Activated CD4-positive, alpha-beta memory T cell treated with anti-CD3 and anti-CD28 coated beads, Interleukin-2, amount 10 ng/mL, durations not matched to agents 7 days and 5 days (primary cell): ENCODE measurements at places on chromosomes 2 and 18. TPM values are rescaled to one million over a fixed set of nuclear protein-coding genes. Genes with fewer than 3 reads are reported as not detected.
A peak's percentile ranks its signal among the peaks of the same experiment; 100 is the strongest.

GRCh38 chr2:70947556-70948184, 12.0 kb downstream of the ATP6V1B1 start:
- DNase-seq, result peak; percentile 15

DNA sequence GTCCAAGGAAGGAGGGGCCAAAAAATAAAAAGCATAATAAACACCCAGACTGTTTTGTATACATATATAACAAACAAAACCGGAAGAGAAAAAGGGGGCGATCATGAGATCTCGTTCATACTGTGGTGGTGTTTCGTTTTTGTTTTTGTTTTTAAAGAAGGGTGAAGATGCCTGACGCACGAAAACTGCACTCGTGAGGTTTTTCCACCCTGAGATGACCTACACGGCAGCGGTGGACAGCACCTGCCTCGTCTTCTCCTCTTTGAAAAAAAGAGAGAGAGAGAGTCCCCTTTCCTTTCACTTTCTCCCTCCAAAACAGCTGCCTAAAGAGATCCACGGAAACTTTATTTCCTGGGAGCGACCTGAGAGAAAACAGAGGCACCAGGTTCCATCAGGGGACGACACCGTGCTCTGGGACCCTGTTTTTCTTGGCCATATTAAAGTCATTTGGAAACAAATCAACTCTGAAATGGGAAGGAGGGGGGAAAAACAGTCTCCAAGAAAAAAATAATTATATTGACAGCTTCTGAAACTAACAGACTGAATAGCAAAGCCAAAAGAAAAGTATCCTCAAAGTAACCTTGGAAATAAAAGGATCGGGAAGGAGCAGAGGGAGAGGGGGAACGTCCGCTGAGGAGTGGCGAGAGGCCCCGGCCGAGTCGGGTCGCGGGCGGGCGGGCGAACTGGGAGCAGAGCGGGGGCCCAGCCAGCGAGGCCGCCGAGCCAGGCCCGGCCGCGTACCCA, 3.5 kb downstream of the POU3F3 start:
- DNase-seq, result no peak

GRCh38 chr2:18319987-18320386, 240.5 kb downstream of the RDH14 start:
- DNase-seq, result no peak

The LAMA3 gene
- 0.18 TPM for total RNA-seq

- no peak for DNase-seq
Observed at GRCh38 chr2:99728166-99728565, 238.3 kb upstream of the REV1 start.

The SERPINB5 gene
- total RNA-seq, result not detected

- no peak for DNase-seq
Observed at GRCh38 chr2:79511320-79511951, 1.4 kb upstream of the CTNNA2 start.

The ABHD1 gene
- total RNA-seq, result 0.20 TPM

The CAPN14 gene
- total RNA-seq, result 0.35 TPM

DNA sequence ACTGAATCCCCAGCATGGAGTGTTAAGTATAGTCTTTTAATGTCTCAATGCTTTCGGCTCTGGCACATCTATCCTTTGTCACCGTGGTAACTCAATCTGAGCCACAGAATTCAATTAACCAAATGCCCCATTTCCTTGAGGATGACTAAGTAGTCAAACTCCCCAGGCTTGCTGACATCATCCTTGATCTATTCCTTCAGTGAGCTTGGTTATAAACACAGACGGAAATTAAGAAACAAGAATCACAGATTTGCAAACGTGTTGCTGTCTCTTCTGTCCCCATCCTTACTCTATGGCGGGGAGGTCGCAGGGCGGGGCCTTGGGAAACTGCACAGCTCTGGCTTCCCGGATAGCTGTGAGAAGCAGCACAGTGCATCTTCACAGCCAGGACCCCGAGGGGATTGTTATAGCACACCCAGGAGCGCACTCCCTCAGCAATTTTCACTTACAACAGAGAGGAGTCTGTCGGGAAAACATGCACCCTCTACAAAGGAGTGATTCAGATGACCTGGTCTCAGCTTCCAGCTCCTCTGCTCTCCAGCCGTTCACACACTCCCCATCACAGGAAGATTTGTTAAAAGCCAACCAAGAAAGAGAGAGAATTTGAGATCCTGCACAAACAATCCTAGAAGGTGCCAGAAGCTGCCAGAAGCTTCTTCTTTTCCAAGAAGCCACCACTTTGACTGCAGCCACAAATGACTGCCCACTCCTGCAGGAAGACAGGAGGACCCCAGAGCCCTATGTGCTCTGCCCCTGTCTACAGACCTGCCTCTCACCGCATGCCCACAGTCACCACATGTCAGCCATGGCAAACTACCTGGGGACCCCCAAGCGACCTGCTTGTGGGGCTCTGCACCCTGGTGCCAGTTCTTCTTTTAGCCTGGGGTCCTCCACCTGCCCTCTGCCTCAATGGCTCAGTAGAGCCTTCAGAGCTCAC, 44.9 kb upstream of the YWHAQ start:
- no peak for DNase-seq

DNA sequence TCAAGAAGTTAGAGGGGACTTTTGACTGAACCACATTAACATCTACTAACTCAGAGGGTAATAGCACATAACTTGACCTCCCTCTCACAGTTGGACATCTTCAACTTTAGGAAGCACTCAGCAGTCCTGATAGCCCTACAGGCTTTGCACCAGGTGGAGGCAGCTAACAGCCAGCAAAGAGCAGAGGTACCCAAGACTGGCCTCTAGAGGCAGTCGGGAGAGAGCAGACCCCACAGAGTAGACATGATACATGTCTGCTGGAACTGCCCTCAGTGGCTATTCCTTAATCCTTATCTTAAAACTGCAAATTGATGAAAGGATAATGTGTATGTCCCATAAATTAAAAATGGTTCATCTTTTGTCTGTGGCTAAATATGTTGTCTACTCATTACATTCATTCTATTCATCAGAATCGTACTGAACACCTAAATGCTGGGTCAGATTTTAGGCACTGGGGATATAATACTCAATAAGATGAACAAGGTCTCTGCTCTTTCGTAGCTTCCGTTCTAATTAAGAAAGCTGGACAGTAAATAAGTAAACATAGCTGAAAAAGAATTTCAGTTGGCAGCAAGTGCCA, 49.8 kb downstream of the CAB39 start:
- DNase-seq, result peak; percentile 26

- DNase-seq, result no peak
Observed at GRCh38 chr18:8254654-8255053, 354.6 kb upstream of the RAB12 start.

The CCDC85A gene
- total RNA-seq, result not detected

- no peak for DNase-seq
Observed at GRCh38 chr2:71796174-71796593, 342.8 kb downstream of the DYSF start.

DNA sequence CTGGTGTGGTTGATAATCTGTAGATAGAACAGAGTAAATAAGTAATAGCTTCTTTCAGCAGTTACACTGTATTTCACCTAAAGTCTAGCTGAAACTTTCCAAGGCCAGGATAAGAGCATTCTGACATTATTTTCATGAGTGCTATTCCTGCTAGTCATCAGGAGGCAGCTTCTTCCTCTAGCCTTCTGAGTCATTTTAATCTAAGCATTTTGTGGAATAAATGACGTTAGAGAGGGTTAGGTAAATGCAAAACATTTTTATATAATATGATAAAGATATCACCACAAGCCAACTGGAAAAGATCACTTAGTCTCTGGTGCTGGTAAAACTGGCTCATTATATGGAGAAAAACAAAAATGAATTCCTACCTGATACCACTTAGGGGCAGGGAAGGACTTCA, 138.5 kb downstream of the MEP1B start:
- no peak for DNase-seq

- no peak for DNase-seq
Observed at GRCh38 chr2:36561237-36561944, 36.6 kb downstream of the FEZ2 start.

- peak; percentile 35 for DNase-seq
Observed at GRCh38 chr2:7825591-7826312, 856.1 kb upstream of the ID2 start.

The NOSTRIN gene
- total RNA-seq, result not detected

GRCh38 chr2:98467082-98467536, 22.5 kb downstream of the INPP4A start:
- DNase-seq, result no peak

The SLC9A4 gene
- 0.15 TPM for total RNA-seq

The FAM110C gene
- 5.1 TPM for total RNA-seq

The C2orf72 gene
- 0.98 TPM for total RNA-seq

DNA sequence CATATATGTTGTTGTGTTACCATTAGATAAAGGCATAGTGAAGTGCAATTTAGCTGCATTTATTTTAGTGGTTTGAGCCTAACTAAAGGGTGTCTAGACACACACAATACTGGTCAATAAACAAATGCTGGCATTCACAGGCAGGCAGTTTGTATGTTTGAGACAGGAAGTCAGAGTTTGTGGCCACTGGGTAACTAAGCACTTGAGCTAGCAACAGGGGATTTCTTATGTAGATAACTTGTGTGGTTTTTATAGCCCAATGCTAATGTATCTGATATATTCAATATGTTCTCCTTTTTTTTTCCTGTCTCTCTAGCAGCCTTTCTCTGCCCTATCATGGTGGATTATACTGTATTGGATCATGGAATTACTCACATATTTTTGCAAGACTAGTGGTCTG, 38.1 kb downstream of the LRRTM4 start:
- DNase-seq, result no peak

DNA sequence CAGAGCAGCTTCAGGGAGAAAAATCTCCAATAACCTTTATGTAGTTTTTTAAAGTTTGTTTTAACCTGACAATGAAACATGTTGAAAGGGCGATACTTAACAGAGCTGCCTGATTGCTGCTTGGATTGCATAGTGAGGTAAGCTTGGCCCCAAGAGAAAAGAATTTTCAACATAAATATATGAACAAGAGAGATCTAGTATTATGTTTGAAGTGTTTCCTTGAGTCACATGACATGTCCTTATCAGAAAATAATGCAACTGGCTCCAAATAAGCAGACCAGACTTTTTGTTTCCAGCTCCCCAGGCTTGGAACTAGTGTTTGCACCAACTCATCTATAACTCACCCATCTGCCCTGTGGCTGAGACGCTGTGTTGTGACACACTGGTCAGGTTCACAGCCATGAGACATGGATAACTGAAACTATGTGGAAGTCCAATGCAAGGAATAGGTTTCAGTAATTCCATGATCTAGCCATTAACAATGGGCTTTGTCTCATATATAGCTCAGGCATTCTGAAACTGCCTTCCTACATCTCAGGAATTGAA, 44.7 kb downstream of the ABCB11 start:
- no peak for DNase-seq

The FHL2 gene
- total RNA-seq, result 3.0 TPM

DNA sequence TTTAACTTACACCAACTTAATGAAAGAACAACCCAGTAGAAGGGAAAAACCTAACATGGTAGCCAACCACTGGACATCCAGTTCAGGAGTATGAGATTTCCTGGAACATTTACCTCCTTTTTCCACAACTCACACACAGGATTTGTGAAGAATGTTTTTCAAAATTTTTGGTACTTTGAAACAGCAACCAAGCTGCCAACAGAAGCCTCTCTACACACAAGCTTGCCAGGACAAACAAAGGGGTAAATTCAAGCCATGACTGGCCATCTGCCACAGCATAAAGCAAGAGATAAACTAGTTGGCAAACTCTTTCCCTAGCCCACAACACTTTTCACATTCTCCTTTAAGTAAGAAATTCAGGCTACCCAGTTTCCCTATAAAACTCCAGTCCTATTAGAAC, 21.4 kb downstream of the MGAT4A start:
- DNase-seq, result no peak

The GALNT5 gene
- not detected for total RNA-seq

DNA sequence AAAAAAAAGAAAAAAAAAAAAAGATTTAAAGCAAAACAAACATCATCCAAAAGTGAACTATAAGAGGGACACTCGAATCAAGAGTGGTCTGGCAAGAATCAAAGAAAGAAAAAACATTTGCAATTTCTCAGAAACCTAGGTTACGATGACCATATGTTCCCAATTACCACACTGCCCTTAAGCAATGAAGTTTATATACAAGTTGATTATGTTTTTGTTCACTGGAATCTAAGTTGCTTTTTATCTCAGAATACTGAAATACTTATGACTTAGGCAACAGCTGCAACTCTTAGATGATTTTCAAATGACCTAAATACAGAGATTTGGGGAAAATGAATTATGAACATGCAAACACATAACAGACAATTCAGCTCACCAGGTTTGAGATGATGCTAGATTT, 597.1 kb upstream of the CHAC2 start:
- no peak for DNase-seq

The LYG2 gene
- not detected for total RNA-seq

DNA sequence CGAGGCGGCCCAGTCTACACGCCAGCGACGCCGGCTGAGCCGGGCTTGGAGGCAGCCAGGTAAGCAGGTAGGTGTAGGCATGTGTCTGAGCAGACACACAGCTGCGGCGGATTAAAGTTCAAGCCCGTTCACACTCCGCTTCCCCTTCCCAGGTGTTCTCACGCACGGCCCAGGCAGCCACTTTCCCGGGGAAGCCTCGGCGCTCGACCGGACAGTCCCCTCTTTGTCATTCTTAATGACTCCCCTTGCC, 367 bp downstream of the TGFA start:
- no peak for DNase-seq

- peak; percentile 54 for DNase-seq
Observed at GRCh38 chr2:75608684-75609333, 37.8 kb upstream of the MRPL19 start.

- DNase-seq, result no peak
Observed at GRCh38 chr18:64392202-64392601, 243.3 kb upstream of the LINC00305 start.

GRCh38 chr18:10522574-10522973, 3.3 kb upstream of the NAPG start:
- DNase-seq, result no peak

DNA sequence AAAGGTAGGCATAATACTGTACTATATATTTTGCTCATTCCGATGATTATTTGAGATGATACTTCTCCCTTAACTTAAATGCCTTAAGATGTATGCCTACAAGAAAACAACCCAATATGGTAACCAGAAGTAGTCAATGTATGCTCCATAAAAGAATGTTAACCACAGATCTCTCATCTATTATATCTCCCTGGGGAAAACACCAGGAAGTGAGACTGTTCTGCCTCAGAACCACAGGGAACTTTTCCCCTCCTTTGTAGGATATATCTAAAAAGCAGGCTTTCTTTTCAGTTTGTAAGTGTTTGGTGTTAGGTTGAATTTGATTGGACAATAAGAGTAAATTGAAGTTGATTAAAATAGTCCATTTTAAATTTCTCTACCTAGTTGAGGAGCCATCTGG, 1160.5 kb upstream of the NXPH2 start:
- DNase-seq, result no peak

GRCh38 chr2:46561731-46562450, 82.5 kb downstream of the TMEM247 start:
- DNase-seq, result no peak

DNA sequence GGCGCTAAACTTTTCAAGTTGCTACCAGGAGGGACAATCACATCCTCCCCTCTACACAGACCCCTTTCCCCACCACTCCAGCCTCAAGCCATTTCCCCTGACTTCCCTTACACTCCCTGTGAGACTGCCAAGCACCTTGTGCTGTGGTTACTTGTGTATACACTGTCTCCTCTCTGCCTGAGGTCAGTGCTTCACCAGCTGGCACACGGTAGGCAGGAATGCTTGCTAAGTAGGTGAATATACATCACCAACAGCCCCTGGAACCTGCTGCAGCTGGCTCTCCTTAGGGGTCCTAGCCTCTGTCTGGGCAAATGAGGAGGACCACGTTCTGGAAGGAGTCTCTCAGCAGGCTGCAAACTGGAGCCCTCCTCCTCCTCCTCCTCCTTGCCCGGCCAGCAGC, 38.3 kb upstream of the ACAA2 start:
- no peak for DNase-seq

GRCh38 chr2:64941801-64942200, 47.4 kb upstream of the SLC1A4 start:
- no peak for DNase-seq
